ENCODE measurements at places on chromosomes 3 and 15. TPM values are rescaled to one million over a fixed set of nuclear protein-coding genes. Genes with fewer than 3 reads are reported as not detected.

- no peak for ATAC-seq
Measured at GRCh38 chr3:167859610-167860009, 124.1 kb downstream of the SERPINI1 start.

DAZL gene
- total RNA-seq = not detected

- peak; percentile 36 for ATAC-seq
Measured at GRCh38 chr3:36840453-36840921, 76.1 kb upstream of the DCLK3 start.

DNA sequence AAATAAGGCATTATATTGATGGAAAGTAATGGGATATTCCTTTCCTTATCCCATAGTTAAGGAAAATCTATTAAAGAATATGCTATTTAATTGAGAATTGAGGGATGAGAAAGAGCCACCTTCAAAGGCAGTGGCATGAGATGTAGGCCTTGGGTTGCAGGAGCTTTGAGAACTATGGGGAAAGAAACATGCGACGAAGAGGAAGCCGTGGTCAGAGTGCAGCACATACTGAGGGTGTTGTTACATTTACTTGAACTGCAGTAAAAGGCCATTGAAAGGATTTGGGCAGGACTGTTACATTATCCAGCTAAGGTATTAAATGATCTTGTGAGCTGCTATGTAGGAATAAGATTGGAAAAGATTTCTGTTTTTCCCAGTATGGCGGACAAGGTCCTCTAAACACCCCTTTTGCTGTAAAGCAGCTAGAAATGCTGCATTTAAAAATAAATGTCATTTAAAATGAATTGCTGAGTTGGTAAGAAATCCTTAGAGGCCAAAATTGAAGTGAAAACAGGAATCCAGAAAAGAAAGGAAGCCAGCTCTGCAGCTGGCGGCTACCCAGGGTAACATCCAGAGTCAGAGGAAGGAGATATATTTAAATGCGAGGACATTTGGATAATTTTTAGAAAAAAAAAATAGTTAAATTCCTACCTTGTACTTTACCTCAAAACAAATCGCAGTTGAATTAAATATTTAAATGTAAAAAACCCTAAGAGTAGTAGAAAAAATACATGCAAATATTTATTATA, 61.7 kb downstream of the IL1RAP start:
- ATAC-seq = no peak
